ENCODE measurements at places on chromosomes 16 and 17.
A peak's percentile ranks its signal among the peaks of the same experiment; 100 is the strongest.

GRCh38 chr16:86026171-86026910 is 127.4 kb downstream of the IRF8 start:
- no peak for DNase-seq

DNA sequence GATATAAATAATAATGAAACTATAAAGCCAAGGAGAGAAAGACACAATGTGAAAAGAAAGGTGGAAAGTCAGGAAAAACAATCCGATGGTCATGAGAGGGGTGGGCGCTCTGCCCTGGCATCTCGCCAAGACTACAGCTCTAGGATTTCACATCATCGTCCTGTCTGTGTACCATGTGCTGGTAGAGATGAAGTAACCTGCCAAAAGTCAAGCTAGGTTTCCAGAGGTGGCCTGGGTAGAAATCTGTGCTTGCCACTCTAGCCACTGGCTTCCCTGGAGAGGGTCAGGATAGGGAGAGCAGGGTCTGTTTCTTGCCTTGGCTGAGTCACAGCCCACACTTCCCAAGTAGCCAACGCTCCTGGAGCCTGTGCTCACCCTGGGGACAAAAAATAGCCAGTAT is 31.0 kb upstream of the TRAP1 start:
- no peak for DNase-seq

GRCh38 chr16:53285236-53285635 is 149.0 kb upstream of the RBL2 start:
- no peak for DNase-seq

DNA sequence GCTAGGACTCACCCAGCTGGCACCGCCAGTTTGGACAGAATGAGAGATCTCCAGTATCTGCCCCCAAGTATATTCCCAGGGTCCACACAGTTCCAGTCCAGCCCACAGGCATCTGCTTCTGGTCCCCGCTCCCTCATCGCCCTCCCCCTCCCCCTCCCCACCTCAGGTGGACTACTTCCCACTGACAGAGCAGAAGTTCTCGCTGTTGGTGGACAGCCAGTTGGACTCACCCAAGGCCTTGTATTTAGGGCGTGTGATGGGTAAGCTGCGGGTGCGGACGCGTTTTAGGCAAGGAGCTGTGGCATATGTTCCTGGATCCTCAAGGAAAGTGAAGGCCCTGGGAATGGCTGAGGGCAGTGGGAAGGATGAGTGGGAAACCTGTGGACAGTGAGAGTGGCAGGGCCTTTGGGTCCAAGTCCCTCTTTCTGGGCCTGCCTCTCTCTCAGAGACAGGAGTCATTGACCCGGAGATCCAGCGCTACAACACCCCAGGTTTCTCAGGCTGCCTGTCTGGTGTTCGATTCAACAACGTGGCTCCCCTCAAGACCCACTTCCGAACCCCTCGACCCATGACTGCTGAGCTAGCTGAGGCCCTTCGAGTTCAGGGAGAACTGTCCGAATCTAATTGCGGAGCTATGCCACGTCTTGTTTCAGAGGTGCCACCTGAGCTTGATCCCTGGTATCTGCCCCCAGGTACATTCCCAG is 14.9 kb downstream of the CNTNAP1 start:
- no peak for DNase-seq

DNA sequence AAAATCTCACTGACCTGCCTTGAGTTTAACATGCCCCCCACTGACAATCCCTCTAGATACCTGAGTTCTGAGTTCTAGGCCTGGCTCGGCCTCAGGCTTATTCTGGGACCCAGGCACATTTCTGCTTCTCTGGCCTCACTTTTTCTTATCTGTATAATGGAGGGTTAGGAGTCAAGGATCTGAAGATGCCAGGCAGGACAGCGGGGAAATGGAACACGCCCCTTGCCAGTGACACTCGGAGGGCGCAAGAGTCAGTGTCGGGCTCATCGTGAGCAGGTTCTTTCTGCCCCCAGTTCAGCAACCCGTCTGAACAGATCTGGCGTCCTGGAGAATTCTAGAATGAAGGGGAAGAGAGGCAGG is 567 bp upstream of the MT3 start:
- DNase-seq, result no peak

DNA sequence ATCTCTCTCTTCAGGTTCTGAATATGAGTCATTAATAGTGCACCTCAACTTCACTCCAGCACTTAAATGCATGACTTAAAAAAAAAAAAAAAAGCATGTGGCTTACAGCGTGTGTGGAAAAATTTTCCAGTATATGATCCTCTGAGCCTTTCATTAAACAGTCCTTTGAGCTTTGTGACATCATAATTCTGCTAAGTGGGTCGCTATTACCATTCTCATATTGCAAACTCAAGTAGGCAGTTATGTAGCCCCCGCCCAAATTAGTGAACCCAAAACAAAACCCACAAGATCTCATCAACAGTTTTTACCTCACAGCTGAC is 672 bp downstream of the CMTR2 start:
- peak; percentile 48 for DNase-seq

DNA sequence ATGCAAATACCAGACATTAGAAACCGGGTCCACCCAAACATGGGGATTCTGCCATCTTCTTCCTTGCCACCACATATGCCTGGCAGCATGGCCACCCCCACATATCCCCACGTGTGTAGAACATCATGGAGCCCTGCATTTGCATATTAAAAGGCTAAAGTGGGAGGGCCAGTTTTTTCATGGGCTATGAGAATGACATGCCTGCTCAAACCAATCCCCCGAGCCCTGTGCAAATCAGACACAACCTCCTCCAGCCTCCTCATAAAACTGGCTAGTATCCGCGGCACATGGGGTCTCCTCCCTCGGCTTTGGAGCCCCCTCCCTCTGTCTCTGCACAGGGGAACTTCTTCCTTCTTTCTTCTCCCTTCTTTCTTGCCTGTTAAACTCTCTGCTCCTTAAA is 174.9 kb upstream of the WSCD1 start:
- no peak for DNase-seq

DNA sequence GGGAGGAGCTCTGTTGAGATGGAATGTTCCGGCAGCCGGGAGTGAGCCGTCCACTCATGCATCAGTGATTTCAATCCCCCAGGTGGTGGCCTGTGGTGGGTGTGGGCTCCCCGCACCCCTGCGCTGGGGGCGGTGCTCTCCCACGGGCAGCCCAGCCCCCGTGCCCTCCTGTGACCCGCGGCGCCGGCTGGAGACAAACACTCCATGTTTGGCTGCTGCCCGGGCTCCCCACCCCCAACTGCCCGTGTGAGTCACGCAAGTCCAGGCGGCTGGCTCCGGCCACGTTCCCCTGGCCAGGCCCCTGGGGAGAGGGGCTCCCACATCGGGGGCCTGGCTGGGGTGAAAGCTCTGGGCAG is 29.4 kb downstream of the CACNA1H start:
- DNase-seq, result no peak
